ENCODE measurements at places on chromosomes 3 and 15.

DNA sequence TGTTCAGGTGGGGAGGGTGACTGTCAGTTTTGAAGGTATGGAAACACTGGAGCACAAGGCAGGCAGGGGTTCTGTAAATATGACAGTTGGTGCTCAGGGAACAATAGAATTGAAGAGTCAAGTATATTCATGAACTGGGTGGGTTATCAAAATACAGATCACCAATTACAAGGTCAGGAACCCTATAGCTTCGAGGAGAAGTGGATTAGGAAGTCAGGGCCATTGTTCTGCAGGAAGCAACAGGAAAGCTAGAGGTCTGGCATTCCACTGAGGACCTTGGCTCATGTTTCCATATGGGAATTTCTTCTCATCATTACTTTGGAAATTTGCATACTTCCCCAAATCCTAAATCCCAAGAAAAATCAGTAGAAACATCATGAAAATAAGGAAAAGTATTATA lies 125.9 kb downstream of the MYRIP start:
- no peak for DNase-seq

DNA sequence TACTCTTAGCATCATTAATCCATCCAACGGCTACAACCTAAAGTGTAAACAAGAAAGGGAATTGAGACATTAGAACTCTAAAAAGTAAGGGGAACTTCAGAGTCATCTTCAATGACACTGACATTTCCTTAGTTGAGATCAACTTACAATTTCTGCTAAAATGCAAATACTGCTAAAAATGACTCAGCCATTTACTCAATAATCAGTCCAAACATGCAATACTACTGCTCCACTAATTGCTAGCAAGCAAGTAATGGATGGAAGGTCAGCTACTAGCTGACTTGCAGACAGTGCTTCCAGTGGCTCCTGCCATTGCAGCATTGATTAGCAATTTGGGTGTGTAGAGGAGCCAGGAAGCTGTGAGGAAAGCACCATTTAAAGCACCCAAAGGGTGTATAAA lies 28.4 kb downstream of the CD200R1L start:
- DNase-seq = no peak

DNA sequence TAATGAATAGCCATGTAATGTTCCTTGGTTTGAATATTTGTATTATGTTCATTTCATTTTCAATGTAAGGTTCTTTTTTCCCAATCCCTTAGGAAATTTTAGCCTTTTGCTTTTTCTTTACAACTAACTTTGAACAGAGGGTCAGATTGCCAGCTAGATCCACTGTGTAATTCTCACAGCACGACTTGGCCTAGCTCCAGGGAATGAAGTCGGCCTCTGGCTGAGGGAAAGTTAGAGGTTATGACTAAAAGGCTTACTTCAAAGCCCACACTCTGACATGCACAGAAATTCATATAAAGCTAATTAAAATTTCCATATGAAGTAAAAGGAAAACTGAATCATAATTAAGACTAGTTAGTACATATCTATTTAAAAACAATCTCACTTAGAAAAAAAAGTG lies 38.7 kb downstream of the ROBO1 start:
- DNase-seq = no peak

- DNase-seq = no peak
Observed at GRCh38 chr15:51367322-51367976, 26.0 kb downstream of the GLDN start.

- DNase-seq = no peak
Observed at GRCh38 chr3:99634881-99635280, 3.5 kb upstream of the COL8A1 start.

DNA sequence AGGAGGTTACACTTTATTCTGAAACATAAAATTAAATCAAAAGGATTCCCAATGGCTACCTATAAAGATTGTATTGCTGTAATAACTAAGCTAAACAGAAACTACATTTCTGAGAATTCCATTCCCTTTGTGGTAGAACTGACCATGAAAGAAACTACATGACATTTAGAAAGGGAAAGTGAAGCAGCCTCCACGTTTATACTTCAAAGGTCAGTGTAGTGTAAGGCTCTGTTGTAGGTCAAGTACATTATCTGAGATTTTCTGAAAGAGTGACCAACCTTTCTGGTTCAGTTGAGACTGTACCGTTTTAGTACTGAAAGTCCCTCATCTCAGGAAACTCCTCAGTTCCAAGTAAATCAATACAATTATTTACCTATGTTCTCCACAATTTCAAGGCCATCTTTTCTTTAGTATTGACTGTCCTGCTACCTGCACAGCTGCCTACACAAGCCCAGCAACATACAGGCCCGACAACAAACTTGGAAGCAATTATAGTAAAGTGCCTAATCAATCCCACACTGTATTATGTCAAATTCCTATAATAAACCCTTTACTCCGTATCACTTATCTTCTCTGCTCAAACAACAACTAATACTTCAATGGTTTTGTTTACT lies 343.0 kb downstream of the PLOD2 start:
- DNase-seq = no peak

GRCh38 chr3:171028779-171029232 lies 2.3 kb upstream of the SLC2A2 start:
- no peak for DNase-seq

- no peak for DNase-seq
Observed at GRCh38 chr3:171986757-171987518, 52.4 kb upstream of the FNDC3B start.

DNA sequence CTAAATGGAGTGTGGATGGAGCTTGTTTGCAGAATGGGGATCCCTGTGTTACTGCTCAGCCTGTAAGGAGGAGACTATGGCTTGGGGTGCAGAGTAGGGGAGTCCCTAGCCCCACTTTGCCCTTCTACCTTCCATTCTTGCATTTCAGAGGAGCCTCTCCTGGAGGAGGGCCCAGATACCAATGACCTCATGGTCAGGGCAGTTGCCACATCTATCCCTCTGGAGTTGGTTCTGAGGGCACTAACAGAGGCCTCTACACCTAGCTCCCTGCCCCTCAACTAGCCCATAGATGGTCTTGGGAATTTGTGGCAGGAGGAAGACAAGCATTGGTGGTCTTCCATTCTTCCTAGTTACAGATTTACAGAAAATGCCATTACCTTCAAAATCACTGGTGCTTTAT lies 6.1 kb downstream of the SKOR1 start:
- no peak for DNase-seq

DNA sequence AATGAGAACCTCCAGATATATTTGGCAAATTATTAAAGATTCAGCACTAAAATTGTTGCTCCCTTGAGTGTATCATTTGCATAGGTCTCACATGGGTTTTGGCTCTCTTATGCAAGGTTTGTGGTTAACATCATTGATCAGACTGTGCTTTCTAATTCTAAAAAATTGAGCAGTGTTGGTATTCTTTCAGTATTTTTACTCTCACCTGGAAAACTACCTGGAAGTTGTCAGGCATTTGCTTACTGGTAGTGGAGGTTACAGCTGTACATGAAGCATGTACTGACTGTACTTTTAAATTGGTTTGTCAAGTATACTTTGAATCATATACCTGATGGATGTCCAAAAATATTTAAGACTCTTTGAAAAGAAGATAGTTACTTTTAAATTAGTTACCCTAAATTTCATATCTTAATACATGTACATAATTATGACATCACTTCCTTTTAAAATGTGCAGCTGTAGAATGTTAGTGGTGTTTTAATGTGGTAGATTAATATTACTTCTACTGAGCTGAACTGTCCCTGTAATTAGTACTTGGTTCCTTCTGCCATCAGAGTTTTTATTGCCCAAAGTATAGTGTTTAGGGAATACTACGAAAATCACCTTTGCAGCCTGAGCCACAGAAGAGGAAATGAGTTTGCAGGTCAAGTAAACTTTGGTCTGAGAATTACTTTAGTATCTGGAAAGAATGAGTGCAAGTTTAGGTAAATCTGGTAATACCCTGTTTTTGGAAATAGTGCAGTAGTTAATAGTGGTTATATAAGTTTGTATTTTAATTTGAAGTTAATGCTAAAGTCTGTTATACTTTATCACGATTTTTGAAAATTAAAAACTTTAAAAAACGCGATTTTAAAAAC lies 2.8 kb downstream of the CHD2 start:
- no peak for DNase-seq

Data from stimulated activated CD8-positive, alpha-beta memory T cell treated with anti-CD3 and anti-CD28 coated beads, Interleukin-4, amount 100 ng/mL, for 1 hour (primary cell).